ENCODE measurements at places on chromosomes 2 and 18.

GRCh38 chr18:22226801-22227200, 57.4 kb downstream of the GATA6 start:
- DNase-seq, result no peak

GRCh38 chr2:23235292-23235691, 149.7 kb upstream of the KLHL29 start:
- no peak for DNase-seq

DNA sequence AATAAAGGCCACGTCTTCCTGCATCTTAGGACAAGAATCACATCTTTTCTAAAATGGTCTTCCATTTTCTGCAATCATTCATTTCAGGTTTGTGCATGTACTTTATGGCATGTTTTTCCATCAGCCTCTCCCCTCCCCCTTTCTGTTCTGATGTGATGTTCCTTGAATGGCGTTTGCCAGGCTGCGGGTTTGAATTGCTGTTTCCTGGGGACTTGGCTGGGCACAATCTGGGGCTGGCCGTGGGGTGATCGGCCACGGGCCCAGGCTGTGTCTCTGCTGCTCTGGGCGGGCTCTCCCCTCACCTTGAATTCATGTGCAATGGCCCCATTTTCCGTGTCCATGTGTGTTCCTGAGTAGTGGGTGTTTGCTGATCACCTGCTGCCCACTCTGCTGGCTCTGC, 15.2 kb downstream of the DGKD start:
- no peak for DNase-seq

- DNase-seq, result no peak
These were observed 782.3 kb downstream of the LRP1B start for GRCh38 chr2:141348481-141348880.

DNA sequence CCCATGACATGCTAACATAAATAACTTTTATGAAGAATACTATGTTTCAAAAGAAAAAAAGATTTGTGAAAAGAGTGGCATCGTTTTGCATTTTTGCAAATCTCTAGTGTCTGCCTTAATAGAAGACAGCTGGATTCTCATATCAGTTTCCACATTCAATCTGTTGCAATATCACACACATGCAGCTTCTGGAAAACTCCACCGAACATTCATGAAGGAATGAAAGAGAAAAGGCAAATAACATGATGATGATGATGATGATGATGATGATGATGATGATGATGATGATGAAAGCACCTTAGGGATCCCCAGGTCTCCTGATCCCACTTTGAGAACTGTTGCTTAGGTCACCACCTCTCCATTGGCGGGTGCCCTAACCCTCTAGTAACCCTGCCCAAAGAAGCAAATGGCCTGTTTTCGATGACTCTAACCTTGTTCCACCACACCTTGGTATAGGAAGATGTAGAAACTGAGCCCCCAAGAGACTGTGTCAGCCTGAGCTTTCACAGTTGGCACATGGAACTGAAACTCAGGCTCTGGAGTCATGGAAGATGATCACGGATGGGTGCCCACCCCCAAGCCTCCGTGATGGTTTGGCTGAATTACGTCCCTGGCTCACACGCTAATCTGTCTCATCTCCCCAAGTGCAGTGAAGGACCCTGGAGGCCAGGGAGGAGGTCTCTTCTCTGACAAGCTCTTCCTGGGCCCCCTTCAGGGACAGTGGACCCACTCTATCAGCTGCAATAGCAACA, 80.1 kb upstream of the SMAD7 start:
- no peak for DNase-seq

- DNase-seq, result no peak
These were observed 5.6 kb upstream of the CHMP1B start for GRCh38 chr18:11845654-11846053.

GRCh38 chr2:109527846-109528705, 85.7 kb downstream of the SEPTIN10 start:
- no peak for DNase-seq

DNA sequence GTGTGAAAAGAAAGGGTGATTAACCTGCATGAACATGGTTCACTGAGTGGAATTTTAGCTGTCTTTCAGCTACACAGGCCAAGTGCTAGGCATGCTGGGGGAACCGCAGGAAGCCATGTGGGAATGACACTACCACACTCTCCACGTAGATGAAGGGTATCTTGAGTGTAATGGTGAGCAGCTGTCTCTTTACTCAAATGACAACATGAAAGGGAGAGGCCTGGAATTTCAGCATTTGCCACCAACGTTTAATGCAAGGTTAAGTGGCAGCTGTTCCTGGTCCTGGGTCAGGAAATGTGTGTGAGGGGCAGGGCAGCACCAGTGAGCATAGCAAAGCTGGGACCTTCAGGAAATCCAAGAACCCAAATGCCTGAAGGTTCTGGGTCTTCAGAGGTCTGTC, 588.4 kb downstream of the SLC4A3 start:
- no peak for DNase-seq

DNA sequence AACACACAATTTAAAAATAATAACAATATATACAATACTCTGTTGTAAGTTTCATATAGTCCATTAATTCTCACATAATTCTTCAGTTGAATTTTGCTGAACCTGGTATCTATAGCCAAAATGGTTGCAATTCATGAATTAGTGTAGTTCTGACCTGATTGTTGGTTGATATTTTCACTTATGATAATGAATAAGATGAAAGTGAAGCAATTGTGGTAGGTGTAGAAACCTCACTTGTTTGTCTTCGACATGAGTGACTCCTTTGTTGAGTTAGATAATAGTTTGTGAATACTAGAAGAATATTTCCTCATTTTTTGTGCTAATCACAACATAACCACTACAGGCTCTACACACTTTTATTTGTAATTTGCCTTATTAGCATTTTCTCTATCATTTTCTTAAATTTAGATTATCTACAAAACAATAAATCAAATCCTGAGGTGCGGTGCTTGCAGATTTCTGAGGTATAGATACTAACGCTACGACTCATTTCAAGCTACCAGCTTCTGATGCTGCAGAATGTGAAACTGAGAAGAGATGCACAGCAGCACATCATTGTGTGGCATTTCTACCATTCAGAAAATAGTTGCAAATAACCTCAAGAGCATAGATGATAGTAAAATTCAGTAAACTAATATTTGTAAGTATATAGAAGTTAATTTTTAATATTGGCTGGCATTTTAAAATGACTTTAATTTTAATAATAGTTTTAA, 117.9 kb downstream of the KCNH7 start:
- no peak for DNase-seq

DNA sequence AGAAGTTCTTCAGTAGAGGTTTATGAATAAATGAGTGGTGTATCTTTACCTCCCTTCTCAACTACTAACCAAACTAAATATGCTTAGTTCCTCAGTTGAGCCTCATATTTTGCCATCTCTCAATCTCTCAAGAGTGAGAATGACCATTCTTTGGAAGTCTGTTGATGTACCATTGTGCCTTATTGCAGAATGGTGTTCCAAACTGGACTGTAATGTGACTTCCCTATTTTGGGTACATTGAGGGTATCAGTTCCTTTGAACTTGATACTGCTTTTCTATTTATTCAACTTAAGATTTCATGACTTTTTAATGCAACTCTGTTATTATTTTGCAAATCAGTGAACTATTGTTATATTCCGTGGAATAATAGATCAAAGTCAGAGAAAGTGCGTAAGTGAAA, 159.4 kb downstream of the PTPRM start:
- no peak for DNase-seq

- no peak for DNase-seq
These were observed 89.5 kb upstream of the ODC1 start for GRCh38 chr2:10537522-10538199.

DNA sequence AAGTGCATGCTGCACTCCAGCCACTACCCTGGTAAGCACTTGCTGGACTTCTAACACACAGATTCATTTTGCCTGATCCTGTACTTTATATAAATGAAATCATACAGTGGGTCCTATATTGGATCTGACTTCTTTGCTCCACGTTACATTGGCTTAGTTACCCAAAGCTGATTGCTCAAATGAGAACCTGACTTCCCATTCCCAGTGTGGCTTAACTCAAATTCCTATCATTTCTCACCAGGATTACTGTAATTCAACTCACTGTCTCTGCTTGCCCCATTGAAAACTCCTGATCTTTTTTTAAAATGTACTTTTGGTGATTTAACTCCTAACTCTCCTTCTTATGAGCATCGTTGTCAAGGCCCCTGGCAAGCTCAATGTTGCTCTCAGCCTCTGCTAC, 1.4 kb downstream of the RSAD2 start:
- no peak for DNase-seq

DNA sequence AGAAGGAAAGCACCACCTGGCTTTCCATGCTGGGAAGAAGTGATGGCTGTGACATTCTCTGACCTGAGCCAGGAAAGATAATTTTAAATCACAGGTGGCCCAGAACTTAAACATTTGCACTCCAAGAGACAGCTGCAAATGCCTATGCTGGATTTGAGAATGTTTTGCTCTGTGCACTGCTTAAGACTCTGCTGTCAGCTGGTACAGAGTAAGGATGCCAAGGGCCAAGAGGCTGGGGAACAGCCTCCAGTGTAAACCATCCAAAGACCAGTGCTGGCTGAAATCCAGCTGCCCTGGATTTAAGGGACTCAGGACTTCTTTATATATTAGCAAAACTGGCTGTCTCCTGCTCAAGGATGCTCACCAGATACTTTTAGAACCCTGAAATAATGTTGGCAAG, 3.9 kb downstream of the HOXD8 start:
- no peak for DNase-seq

- DNase-seq, result no peak
These were observed 66.7 kb upstream of the RTN4 start for GRCh38 chr2:55116966-55117365.

GRCh38 chr18:65527879-65528633, 222.8 kb upstream of the CDH7 start:
- no peak for DNase-seq

- no peak for DNase-seq
These were observed 82.8 kb upstream of the RMP24 start for GRCh38 chr18:35889677-35890076.

- no peak for DNase-seq
These were observed at the start of gene RNPEPL1 for GRCh38 chr2:240567872-240568677. Gene RNPEPL1 (plus strand): TSS chr2:240568484. CDS start chr2:240568587, 103 bp downstream.

DNA sequence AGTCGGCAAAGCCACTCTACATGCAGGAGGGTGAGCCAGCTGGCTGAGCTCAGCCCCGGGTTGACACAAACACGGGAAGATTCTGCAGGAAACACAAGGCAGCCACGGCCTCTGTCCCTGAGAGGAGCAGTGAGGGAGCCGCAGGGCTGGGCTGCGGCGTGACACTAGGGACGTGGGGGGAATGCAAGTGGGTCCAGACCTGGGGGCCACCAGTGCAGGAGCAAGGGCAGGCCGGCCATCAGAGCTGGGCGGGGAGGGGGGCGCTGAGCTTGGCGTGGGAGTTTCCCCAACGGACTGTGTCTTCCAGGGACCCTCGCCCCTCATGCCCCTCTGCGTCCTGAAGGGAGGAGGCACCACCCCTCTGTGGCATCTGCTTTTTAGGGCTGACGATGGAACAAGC, 12.0 kb upstream of the C1QL2 start:
- no peak for DNase-seq

DNA sequence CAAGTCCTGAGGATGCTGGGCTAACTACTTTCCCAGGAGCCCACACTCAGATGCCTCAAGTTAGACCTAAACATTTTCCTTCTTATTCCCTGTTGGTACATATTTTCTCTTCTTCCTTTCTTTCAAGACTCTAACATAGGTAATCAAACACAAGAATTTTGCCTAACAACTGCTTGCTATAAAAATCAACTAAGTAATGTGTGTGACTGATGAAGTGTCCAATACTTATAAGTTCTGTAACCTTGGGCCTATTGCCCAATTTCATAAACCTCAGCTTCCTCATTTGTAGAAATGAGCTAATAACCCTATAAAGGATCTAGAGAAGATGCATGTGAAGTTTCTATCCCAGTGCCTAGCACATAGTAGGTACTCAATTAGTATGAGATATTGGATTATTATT, 31.6 kb upstream of the PIK3C3 start:
- DNase-seq, result no peak

- DNase-seq, result no peak
These were observed 67.0 kb downstream of the CACNB4 start for GRCh38 chr2:152031747-152032306.

- no peak for DNase-seq
These were observed 249.8 kb upstream of the ATP5MC3 start for GRCh38 chr2:175431101-175431946.

DNA sequence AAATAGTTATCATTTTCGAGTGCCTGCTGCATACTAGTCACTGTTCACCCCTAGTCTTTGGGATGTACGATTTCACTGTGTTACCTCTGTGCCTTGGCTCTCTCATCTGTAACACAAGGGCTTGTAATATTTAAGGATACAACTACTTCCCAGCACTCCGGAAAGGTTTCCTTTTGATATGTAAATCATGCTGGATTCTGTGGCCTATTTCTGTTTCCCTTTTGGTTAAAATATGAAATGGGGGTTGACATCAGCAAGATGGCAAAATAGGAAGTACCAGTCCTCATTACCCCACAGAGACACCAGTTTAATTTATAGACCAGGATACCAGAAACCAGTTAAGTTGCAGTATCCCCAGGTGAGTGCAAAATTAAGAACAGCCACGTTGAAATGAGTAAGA, 23.5 kb downstream of the PSMG2 start:
- DNase-seq, result no peak

DNA sequence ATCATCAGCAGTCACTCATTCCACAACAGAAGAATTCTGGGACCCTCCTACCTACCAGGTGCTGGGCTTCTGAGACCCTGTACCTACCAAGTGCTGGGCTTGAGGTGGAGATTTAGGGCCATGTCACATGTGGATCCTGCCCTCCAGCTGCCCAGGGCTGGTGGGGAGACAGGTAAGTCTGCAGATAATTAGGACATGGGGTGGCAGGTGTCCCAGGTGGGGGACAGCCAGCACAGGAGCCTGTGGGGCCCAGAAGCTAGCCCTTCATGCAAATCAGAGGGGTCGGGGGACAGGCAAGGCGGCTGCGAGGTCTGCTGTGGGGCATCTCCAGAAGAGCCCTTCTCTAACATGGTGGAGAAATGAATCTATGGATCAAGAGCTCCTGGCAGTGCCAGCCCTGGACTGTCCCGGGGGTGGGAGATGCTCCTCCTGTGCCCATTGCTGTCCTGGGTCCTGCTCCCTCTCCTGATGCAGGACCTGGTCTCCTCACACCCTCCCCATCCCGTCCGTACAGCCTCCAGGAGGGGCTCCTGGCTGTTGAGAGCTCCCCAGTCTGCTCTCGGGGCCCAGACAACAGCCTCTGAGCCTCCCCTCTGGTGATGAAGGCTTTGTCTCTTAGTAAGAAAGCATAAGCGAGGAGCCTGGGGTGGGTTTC, 106.3 kb upstream of the GLI2 start:
- no peak for DNase-seq

Data from stimulated activated CD8-positive, alpha-beta memory T cell treated with anti-CD3 and anti-CD28 coated beads, Interleukin-4, amount 100 ng/mL, for 1 hour (primary cell).